ENCODE measurements at places on chromosomes 6 and 20.

DNA sequence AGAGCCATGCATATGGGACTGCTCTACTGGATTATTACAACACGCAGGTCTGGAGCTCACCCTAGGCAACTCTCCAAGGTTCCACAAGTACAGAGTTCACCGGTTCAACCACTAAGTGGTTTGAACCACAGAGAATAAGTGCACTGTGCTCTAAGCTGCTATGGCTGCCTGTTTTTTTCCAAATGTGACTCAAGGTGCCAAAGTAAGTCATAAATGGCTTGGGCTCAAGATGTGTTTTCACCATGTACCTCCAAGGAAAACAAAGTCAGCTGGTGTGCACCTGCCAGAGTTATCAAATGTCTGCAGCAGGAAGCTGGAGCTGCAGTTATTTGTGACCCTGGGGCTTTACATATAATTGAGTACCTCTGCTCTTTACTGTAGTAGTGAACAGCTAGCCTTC lies 76.7 kb downstream of the PREP start:
- no peak overlapping the region for H3K4me3 ChIP-seq
- no peaks in the 10 kb centered on the region for H3K27me3 ChIP-seq
- no peaks in the 10 kb centered on the region for H3K4me1 ChIP-seq
- H3K27ac ChIP-seq, result no peak overlapping the region
- no peak for DNase-seq

DNA sequence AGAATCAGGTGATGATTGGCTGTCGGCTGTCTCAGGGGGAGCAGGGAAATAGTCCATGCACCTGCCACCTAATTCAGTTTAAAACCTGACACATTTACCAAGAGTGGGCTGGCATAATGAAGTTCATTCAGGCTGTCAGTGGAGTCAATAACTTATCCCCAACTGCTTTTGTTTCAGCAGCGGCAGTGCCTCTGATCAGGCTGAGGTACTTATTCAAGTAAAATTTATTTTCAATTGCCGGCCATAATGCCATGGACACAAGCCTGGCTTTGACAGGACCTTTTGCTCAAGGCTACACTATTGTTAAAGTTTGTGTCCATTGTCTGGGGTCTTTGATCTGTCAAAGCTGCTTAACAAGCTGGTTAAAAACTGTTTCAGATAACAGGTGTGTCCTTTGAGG lies 20.6 kb downstream of the OLIG3 start:
- no peaks in the 10 kb centered on the region for H3K36me3 ChIP-seq
- H3K27me3 ChIP-seq, result no peaks in the 10 kb centered on the region
- no peak for DNase-seq
- no peak overlapping the region for H3K27ac ChIP-seq
- H3K4me1 ChIP-seq, result peaks cover 3% of the 10 kb centered on the region

- DNase-seq, result no peak
- H3K27me3 ChIP-seq, result no peaks in the 10 kb centered on the region
- no peaks in the 10 kb centered on the region for H3K4me1 ChIP-seq
- no peak overlapping the region for H3K4me3 ChIP-seq
Observed at GRCh38 chr6:136843210-136843609, 20.8 kb downstream of the PEX7 start.

DNA sequence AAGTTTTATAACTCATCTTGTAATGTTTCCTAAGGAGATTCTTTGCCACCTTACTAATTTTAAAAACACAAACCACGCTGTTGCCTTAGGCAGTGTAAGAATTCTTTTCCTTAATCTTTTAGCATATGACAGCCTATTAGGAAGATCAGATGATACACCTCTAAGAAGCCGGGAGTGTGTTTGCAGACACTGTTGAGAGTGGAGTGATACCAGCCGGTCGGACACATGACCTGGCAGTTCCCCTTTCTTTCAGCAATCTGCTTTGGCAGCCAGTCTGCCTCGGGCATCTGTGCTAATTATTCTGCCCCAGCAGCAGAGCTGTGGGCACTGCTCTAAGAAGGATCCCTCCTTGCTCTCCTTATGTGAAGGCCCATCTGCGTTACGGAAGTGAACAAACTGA lies 50.9 kb downstream of the PLCB4 start:
- no peak overlapping the region for H3K4me3 ChIP-seq
- H3K36me3 ChIP-seq, result no peaks in the 10 kb centered on the region
- no peak for DNase-seq
- H3K27ac ChIP-seq, result no peak overlapping the region
- H3K27me3 ChIP-seq, result no peaks in the 10 kb centered on the region

GRCh38 chr6:11224252-11224965 lies 8.1 kb downstream of the NEDD9 start:
- H3K4me3 ChIP-seq, result no peak overlapping the region
- no peaks in the 10 kb centered on the region for H3K4me1 ChIP-seq
- no peaks in the 10 kb centered on the region for H3K27me3 ChIP-seq
- no peaks in the 10 kb centered on the region for H3K36me3 ChIP-seq

- no peak overlapping the region for H3K4me3 ChIP-seq
- H3K27me3 ChIP-seq, result no peaks in the 10 kb centered on the region
- no peaks in the 10 kb centered on the region for H3K4me1 ChIP-seq
- H3K36me3 ChIP-seq, result no peaks in the 10 kb centered on the region
- no peak overlapping the region for H3K27ac ChIP-seq
Observed at GRCh38 chr20:2104236-2104635, 2.6 kb downstream of the STK35 start.

DNA sequence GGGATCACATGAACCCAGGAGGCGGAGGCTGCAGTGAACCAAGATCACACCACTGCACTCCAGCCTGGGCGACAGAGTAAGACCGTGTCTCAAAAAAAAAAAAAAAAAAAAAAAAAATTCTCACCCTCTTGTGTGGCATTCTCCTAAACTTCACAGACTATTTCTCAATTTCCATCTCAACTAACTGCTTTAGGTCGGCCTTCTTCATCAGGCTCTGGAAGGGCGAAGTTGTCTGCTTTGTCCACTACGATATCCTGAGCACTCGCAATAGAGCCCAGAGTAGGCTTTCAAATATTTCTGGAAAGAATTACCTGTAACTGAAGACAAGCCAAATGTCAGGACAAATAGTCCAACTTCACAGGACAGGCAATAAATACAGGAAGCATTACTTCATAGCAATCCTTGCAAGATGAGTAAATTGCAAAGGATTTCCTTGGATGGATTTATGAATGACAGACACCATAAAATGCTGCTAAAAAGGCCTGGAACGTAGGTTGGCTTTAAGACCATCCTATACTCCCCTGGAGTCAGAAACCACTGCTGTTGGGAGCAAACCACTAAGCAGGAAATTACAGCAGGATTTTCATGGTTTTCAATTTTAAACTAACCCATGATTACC lies 116.3 kb upstream of the SLC2A12 start:
- no peak overlapping the region for H3K4me3 ChIP-seq
- H3K27me3 ChIP-seq, result no peaks in the 10 kb centered on the region
- no peaks in the 10 kb centered on the region for H3K4me1 ChIP-seq
- H3K36me3 ChIP-seq, result peaks cover 15% of the 10 kb centered on the region
- H3K27ac ChIP-seq, result no peak overlapping the region
- no peak for DNase-seq

- no peak for DNase-seq
- peaks cover 2% of the 10 kb centered on the region for H3K4me1 ChIP-seq
- H3K4me3 ChIP-seq, result no peak overlapping the region
Observed at GRCh38 chr20:44467289-44467883, 8.3 kb upstream of the TTPAL start.

Data from iPS DF 6.9 (cell line).